ENCODE measurements at places on chromosomes 12 and 14.

DNA sequence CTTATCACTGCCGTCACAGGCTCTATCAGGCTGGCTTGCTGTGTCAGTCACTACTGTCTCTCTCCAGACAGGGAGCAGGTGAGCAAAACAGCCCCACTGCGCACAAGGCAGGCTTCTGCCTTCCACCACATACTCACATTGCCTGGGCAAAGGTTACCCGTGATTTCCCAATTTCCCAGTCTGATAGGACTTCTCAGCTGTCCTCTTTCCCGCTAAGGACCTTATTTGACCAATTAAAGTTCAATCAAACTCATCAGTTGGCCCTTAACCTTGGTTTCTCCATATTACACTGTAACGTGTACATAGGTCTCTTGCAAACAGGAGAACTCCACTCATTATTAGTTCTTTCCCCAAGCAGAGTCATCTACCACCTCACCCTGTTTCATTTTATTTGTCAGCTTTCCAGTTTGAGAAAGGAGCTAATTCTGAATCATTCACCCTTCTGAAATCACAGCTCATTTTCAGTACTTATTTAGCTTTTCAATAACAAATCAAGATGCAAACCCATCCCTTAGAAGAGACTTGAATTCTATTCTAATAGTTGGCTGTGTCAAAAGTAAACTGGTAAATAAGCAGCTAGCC lies 170.8 kb downstream of the ESR2 start:
- no peak for DNase-seq

DNA sequence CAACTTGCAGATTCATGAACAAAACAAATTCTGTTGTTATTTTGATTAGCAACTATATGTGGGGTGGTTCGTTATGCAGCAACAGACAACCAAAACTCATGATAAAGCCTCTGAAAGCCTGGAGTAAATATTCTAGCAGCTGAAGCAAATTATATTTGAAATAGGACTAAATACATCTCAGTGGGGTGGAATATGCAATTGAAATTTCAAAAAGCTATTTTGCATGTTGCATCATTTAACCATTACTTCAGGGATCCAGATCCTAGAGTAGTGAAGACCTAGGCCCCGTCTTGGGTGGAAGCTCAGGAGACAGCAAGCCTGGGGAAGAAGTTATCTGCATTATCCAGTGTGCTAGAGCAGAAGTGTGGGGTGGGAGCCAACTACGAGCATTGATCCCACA lies 114.7 kb downstream of the PPM1A start:
- no peak for DNase-seq

GRCh38 chr14:31703056-31703455 lies 141.9 kb downstream of the NUBPL start:
- no peak for DNase-seq

GRCh38 chr14:73633116-73634010 lies 11.4 kb upstream of the DNAL1 start:
- DNase-seq, result peak; percentile 69

GRCh38 chr12:122206976-122207375 lies 3.5 kb downstream of the B3GNT4 start:
- no peak for DNase-seq
